Dermis microvascular lymphatic vessel endothelial cell (primary cell): ENCODE measurements at places on chromosomes 1 and 21. TPM values are rescaled to one million over a fixed set of nuclear protein-coding genes. Genes with fewer than 3 reads are reported as not detected.

DNA sequence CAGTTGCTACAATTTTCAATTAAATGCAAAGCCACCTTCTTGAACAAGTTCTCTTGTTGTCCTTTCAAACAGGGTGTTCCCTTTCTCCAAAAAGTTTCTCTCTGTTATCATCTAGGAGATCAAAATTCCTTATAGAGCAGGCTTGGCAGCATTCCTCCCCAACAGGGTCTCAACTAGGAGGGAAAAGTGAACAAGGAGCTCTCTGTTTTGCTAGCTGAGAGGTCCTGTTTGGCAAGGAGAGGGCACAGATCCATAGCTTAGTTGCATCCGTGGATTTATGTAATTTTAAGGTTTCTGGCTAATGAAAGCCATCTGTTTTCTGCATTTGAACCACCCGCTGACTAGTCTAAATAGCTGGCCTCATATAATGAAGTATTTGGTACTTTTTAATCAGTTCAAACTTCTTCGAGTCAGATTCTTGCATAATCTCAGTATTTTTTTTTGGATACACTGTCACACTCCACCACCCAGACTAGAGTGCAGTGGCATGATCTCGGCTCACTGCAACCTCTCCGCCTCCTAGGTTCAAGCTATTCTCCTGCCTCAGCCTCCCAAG lies 54.0 kb downstream of the APP start:
- no peak for DNase-seq

DNA sequence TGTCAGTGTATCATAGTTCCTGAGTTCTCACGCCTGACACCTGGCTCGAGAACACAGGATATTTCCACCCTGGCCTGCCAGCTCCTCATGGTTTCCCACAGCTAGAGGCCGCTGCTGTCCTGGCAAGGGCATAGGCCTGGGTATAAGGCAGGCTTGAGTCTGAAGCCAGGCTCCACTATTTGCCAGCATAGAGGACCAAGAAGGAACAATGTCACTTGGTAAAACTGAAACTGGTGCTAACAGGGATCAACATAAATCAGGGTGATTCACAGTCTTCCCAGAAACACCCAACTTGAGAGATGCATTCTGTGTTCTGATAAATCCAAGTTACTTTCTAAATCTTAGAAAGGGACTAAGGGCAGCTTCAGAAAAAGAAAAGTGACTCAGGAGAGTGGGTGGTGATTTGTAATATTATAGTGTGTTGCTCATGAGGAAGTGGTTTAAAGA lies 6.9 kb upstream of the S100A2 start:
- DNase-seq, result peak; percentile 89

- no peak for DNase-seq
These were observed 22.4 kb upstream of the LRRC8C start for GRCh38 chr1:89610457-89611011.

GRCh38 chr1:230308039-230308438 lies 118.1 kb downstream of the PGBD5 start:
- no peak for DNase-seq

- DNase-seq, result no peak
These were observed 20.1 kb downstream of the FMO4 start for GRCh38 chr1:171334024-171334640.

DNA sequence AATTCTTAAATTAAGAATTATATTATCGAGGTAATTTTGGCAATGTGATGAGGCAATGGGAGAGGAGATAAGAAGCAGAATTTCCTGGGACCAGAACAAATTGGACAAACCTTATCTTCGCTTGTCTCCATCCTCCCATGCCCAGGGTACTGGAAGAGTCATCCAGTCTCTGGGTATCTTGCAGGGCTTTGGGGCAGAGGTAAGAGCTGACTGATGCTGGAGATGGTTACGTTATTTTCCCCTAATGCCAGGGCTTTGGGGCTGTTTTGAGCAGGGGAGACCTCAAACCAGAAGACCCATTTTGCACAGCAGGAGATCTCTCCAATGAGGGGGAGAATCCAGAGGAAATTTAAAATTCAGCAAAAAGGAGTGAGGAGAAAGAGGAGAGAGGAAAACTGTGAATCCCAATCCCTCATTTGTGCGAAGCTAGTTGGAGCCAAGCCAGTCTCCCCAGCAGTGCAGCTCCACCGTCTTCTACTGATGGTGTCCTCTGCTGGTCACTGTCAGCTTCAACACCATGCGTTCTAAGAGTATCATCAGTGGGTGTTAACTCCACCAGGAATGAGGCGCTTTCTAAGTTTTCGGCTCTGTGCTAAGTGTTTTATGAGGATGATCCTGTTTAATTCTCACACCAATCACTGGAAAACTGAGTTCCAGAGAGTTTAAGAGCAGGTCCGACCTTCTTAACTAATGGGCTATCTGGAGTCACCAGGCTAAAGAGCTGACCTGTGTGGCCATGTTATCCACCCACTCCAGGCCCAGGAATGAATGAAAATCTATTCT lies 86.8 kb upstream of the CD34 start:
- peak; percentile 83 for DNase-seq

DNA sequence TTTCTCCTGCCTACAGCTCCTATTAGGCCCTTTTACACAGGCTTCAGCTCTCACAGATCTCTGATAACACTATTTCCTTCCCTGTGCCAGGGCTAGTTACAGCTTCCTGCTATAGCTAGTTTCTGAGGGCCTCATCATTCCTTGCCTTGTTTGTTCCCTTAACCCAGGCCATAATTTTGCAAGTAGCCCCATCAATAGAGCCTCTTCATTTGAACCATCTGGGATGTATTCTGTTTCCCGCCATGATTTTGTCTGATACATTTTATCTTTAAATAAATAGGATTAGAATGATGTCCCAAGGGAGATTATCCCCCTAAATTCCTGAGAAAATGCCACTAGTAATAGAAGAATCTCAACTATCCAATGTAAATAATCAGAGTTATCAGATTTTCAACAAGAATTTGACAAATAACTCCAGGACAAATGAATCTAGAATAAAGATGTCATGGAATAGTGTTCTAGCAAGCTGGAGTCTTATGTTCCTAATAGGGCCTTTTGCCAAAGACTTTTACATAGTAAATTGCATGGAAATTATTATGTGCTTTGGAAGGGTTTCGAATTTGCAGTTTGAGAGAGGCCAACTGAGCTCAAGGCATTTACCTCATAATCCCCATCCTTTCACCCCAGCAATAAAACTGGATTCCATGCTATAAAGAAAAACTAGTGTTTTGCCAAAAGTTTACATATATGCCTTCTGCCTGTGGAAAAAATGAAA lies 16.1 kb downstream of the IFT25 start:
- DNase-seq, result no peak

GRCh38 chr1:115113766-115114165 lies 24.5 kb upstream of the TSPAN2 start:
- DNase-seq, result no peak

DNA sequence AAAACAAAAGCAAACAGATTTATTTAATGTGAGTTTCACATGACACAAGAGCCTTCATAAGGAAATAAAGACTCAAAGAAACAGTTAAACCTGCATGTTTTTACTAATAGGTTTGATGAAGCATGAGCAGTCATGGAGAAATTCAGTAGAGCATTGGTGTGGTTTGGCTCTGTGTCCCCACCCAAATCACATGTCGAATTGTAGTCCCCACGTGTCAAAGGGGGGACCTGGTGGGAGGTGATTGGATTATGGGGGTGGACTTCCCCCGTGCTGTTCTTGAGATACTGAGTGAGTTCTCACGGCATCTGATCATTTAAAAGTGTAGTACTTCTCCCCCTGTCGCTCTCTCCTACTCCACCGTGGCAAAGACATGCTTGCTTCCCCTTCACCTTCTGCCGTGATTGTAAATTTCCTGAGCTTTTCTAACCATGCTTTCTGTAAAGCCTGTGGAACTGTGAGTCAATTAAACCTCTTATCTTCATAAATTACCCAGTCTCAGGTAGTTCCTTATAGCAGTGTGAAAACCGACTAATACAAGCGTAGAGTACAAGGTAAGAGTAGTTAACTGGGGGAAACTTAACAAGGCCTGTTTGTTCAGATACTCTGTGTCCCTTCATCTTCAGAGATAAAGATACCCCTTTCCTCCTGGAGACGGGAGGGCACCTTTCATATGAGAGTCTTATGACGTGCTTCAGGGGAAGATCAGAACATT lies 354.8 kb downstream of the SIPA1L2 start:
- DNase-seq, result no peak

- no peak for DNase-seq
These were observed 366.3 kb upstream of the ESRRG start for GRCh38 chr1:217089361-217090014.

GRCh38 chr1:234433563-234434285 lies 45.3 kb downstream of the TARBP1 start:
- DNase-seq, result no peak

DNA sequence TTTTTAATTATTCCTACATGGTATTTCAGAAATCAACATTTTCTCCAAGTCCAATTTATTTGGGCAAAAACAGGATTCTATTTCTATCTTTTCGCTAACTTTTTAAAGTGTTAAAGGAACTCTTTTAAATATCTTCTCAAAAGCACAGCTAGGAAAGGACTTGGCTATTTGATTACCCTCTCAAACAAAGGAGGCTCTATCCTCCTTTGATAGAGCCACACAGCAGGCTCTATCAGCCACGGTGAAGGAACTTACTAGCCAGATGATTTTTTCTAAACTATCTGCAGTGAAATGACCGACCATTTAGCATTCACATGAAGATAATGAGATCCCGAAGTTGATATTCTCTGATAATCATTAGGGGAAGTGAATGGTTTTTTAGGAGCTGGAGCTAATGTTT lies 9.1 kb downstream of the ANGPTL7 start:
- DNase-seq, result no peak

- peak; percentile 66 for DNase-seq
These were observed 3.5 kb downstream of the FMO2 start for GRCh38 chr1:171188388-171189266.

GRCh38 chr1:93446837-93447451 lies 974 bp upstream of the FNBP1L start:
- no peak for DNase-seq

DNA sequence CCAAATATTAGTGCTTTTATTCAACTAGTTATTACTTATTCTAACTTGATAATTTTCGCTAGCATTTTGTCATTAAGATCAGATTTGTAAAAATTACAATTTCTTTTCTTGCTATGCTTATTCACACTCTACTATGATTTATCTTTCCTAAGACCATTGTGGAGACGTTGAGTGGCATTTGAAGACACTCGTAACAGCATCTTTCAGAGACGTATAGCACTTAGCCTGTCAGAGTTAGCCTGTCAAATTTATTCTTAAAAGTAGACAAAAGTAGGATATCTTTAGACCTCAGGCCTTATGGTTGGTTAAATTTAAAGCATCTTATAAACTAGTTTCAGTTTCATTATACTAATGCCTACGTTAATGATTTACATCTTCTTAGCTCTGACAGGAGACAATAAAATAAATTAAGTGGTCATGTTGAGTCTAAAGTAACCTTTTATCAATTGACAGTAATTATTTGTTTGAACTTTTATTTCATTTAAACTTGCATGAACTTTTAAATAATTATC lies 1410.1 kb downstream of the MRPL39 start:
- no peak for DNase-seq

DNA sequence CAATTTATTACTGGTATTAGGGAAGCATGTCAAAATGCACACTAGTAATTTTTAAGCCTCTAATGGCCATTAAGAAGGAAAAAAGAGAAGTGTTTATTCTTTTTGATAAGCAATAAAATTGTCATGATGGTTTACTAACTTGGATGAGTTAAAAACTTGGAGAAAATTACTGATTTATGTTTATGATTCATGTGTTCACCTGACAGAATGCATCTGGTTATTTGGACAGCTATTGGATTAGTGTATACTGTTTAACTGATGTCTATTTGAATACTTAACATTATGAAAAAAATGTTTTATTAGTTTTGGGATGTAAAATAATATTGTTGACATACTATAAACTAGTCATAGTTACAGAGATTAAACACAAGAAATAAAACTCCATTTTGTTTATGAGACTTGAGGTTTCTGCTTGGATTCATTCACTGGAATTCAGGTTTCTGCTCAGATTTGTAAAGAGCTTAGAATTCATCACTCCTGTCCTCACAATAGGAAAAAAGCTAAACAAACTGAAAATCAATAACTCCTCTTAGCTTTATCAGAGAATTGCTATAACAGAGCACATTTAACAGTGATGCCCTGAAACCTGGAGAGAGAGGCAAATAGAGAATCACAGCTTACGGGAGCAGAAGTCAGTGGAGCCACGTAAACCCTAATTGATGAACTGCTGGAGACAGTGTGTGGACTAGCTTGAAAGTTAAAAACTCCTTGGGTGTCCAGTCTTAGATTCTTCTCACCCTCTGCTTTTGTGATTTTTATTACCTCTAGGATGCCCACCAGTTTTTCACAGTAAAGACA lies 56.7 kb downstream of the RALGPS2 start:
- DNase-seq, result no peak

GRCh38 chr1:172341697-172342096 lies 78.8 kb upstream of the C1orf105 start:
- DNase-seq, result no peak

- DNase-seq, result no peak
These were observed 16.6 kb downstream of the GPATCH2 start for GRCh38 chr1:217614200-217614712.

- no peak for DNase-seq
These were observed 26.2 kb upstream of the PRKACB start for GRCh38 chr1:84117868-84118267.

DNA sequence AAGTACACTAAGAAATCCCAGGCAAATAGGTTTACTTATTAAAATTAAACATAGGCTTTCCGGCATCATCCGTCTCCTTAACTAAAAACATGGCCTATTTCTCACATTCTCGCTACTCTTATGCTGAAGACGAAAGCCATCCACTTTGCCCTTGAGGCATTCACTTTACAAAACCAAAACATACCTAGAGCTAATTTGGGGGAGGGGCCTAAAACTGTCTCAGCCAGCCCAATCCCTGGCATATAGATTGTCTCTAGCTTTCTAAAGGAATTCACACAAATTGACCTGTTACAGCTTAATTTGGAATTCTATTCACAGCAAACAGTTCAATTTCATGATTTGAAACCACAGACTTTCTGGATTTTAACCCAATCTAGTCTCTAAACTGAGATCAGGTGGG lies 34.8 kb downstream of the SLC35D1 start:
- DNase-seq, result no peak

- DNase-seq, result no peak
These were observed 191.4 kb downstream of the KCNK2 start for GRCh38 chr1:215273838-215274516.

GRCh38 chr1:25583519-25584370 lies 32.8 kb upstream of the MAN1C1 start:
- no peak for DNase-seq

- DNase-seq, result no peak
These were observed 90.3 kb downstream of the LYST start for GRCh38 chr1:235776396-235776795.

GRCh38 chr21:15947677-15948076 lies 217.9 kb downstream of the USP25 start:
- DNase-seq, result no peak

Gene CCDC27
- not detected in 2 replicates for total RNA-seq

Gene LHX8
- not detected in 2 replicates for total RNA-seq

Gene FCER1A
- not detected in 2 replicates for total RNA-seq

Gene COL24A1
- under 0.01 TPM in 1 of 2 replicates, not detected in the other for total RNA-seq

Gene LRRC71
- total RNA-seq, result 0.13 TPM in 2 replicates

Gene GLIS1
- total RNA-seq, result under 0.01 TPM in 1 of 2 replicates, not detected in the other

Gene OR2L3
- total RNA-seq, result not detected in 2 replicates

Gene GFI1
- under 0.01 TPM in 1 of 2 replicates, not detected in the other for total RNA-seq

Gene CAP1
- total RNA-seq, result 364 and 408 TPM in 2 replicates

Gene RCOR3
- 7.1 and 12.4 TPM in 2 replicates for total RNA-seq
